ENCODE measurements at places on chromosomes 3 and 15. TPM values are rescaled to one million over a fixed set of nuclear protein-coding genes. Genes with fewer than 3 reads are reported as not detected.
A peak's percentile ranks its signal among the peaks of the same experiment; 100 is the strongest.

DNA sequence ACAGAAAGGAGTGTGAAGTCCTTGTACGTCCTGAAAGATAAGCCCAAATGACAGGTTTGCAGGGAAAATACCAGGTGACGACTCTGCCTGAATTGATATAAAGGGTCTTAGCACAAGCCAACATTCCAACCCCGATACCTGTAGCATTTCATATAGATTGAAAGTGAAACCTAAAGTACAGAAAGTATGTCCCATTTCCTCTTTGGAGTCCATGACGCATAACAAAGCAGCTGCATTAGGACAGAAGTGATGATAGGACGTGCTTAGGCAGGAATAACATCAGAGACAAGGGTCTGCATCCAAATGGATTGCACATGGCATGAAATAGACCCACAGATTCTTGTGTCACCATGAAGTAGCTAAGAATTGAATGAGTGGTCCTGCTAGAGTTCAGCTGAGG lies 187.0 kb upstream of the ROBO1 start:
- no peak for ATAC-seq

GRCh38 chr3:13308380-13308801 lies 111.7 kb downstream of the NUP210 start:
- peak; percentile 76 for ATAC-seq

DNA sequence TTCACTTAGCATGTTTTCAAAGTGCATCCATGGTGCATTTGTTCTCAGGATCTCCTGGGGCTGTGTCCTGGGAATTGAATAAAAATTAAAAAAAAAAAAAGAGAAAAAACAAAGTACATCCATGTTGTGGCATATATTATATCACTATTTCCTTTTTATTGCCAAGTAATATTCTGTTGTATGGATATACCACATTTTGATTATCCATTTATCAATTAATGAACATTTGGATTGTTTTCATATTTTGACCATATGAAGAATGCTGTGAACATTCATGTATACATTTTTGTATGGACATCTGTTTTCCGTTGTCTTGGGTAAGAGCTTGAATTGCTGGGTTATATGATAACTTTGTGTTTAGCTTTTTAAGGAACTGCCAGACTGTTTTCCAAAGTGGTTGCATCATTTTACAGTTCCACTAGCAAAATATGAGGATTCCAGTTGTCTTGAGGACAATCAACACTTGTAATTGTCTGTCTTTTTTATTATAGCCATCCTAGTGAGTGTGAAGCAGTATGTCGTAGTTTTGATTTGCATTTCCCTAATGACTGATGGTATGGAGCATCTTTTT lies 44.5 kb downstream of the CTDSPL2 start:
- ATAC-seq, result no peak

The THSD4 gene
- total RNA-seq, result 3.5 TPM

GRCh38 chr3:115233021-115233420 lies 85.9 kb upstream of the ZBTB20 start:
- ATAC-seq, result no peak

DNA sequence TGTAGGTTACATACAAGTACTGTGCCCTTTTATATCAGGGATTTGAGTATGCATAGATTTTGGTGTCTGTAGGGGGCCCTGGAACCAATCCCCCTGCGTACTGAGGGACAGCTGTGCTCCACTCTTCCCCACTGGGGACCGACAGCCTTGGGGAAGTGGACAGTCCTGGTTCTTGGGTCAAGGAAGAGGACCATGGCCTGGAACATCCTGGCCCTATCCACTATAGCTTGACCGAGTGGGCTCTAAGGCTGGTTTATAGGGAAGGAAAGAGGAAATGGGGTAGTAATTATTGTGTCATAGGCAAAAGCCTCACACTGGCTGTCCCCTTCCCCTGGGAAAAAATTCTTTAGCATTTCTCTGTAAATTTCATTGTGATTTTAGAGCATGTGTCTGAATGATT lies 49.5 kb downstream of the CRTC3 start:
- no peak for ATAC-seq
